ENCODE measurements at places on chromosomes 7 and 10.

- no peak for DNase-seq
These were observed 53.9 kb downstream of the SHH start for GRCh38 chr7:155758348-155758747.

DNA sequence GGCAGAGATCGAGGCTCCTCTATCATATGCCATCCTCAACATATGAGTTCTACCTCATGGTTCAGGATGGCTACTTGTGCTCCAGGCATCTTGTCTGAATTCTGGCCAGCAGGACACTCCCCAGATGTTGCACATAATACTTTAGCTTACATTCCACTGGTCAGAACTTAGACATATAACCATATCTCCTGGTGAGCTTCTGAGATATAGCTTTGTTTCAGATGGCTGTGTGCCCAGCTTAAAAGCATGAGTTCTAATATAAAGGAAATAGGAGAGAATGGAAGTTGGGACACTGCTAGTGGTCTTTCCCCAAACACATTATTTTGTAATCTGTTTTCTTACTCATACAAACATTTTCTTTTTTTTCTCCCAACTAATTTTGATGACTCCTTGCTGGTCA lies 50.8 kb upstream of the IFRD1 start:
- no peak for DNase-seq

GRCh38 chr10:104680467-104681401 lies 39.6 kb downstream of the SORCS3 start:
- DNase-seq = peak; percentile 57

DNA sequence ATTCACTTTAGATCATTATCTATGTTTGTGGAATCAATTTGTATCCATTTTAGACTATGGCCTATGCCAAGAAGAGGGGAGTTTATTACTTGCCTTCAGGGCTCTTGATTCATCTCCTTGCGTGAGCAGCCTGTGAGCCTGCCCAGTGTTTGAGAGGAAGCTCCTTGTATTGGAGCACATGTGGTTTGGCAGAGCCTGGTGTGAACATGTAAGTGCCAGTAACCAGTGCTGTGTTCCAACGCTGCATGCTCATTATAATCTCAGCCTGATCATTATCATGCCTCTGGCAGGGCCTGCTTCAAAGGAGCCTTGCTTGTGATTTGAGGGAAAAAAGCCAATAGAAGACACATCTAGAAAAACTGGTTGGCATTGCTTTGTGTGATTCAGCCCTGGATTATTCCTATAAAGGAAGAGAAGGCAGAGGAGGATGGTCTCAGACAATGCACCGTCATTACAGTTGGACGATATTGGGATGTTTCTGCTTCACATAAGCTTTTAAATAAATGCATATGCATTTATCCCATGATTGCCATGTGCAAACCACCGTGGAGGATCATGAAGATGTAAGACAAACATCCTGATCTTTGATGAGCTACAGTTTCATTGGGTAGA lies 203.4 kb upstream of the AHR start:
- DNase-seq = peak; percentile 44

GRCh38 chr10:31745612-31746376 lies 182.8 kb downstream of the ARHGAP12 start:
- no peak for DNase-seq

DNA sequence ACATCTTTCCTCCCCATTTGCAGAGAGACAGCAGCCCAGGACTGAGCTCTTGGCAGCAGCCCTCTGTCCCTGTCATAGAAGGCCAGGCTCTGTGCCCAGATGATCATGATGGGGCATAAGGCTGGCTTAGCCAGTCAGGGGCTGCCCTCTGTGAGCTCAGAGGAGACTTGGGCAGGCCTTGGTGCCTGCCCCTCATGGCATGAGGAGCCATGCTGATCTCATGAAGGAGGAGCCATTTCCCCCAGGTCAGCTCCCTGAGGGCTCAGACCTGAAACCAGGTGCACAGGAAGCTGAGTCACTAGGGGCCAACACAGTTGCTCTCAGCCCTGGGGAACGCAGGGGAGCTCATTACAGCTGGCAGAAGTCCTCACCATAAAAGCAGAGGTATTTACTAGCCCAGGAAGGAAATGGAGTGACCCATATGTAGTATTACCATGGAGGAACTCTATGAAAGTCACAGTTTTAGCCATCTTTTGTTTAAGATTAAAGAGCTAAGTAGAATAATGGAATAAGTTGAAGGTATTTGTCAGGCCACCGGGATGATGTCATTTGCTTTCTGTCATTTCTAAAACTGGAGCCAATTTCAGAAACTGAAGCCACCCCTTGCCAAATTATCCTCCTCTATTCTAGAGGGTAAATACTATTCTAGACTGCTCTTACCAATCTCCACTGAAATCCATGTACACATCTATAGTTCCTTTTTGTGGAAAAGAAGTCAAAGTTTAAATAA lies 362.4 kb upstream of the ZNF32 start:
- DNase-seq = no peak

DNA sequence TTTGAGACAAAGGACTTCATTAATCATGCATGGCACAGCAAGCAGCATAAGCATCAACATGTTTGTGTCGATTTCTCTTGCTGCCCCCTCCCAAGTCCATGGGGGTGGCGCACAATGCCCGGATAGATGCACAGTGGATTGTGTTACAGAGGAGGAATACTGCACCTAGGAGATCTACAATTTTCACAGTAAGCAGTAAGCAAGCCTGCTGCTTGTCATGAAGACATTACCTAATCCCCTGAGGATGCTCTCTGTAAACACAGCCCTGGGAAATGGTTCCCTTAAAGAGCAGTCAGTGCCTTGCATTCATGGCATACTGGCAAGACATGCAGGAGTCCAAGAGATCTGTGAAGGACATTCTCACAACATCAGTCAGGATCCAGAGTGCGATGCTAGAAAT lies 137.7 kb downstream of the ETV1 start:
- no peak for DNase-seq

- DNase-seq = peak; percentile 59
These were observed 489.2 kb upstream of the KCND2 start for GRCh38 chr7:119783799-119784198.

GRCh38 chr7:100119970-100120732 lies 717 bp downstream of the CNPY4 start:
- no peak for DNase-seq

DNA sequence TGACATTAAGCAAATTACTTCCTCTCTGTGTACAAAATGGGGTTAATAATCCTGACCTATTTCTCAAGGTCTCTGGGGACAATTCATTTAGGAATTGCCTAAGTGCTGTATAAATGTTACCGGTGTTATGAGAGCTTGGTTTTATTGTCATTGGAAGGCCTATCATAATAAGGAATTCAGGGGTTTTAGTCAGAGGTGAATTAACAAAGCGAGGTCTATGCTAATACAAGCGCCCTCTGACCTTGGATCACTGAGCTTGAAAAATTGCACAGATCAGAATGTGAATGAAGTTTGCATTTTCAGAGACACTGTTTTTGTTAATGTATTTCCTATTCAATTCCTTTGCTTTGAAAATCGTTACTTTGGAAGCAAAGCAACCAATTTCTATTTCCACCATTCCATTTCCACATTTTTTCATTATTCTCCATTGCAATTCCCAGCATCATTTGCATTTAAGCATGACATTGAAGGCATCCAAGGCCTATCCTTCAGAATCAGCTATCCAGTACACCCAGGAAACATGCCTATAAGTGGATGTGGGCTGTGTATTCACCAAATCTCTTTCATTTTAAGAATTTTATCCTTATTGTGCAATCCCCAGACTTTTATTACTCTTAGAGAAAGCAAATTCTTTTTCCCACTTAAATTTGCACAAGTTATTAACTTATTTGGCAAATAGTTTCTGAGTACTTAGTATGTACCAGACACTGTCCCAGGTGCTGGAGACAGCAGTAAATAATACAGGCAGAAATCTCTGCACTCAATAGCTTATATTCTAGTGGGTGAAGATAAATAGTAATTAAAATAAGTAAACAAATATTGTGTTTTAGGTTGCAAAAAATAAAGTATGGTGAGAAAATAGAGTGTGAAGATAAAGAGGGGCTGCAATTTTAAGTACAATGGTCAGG lies 133.1 kb downstream of the NRCAM start:
- no peak for DNase-seq

DNA sequence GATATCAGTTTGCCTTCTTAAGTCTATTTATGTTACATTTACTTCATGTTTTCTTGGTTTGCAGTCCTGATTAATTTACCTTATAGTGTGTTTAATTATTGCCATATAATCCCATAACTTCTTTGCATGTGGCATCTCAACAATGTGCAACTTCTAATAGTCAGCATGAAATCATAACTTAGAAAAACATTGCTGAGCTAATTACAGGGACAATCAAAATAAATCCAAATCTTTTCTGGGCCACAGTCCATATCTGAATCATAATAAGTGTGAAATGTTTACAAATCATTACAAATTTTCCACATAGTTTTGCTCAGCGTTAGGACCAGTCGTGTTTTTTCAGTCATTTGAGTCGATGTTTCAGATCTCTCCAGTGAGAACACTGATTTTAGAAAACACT lies 29.1 kb upstream of the CABCOCO1 start:
- no peak for DNase-seq

- no peak for DNase-seq
These were observed 4.5 kb downstream of the ARID5B start for GRCh38 chr10:61905837-61906561.

DNA sequence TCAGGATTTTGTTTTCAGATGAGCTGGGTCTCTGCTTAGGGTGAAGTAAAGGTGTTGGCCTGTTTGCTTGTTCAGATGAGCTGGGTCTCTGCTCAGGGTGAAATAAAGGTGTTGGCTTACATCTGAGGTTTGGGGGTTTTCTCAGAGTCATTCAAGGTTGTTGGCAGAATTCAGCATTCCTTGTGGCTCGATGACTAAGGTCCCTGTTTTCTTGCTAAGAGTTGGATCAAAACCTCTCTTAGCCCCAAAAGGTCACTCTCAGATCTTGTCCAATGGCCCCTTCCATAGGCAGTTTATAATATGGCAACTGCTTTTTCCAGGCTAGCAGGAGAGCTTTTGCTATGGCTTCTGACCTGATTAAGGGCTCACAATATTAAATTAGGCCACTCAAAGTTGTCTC lies 106.6 kb downstream of the ADAM22 start:
- DNase-seq = no peak

GRCh38 chr7:34373940-34374339 lies 284.1 kb upstream of the NPSR1 start:
- no peak for DNase-seq

GRCh38 chr10:72503241-72503640 lies 122.6 kb downstream of the MICU1 start:
- DNase-seq = no peak

GRCh38 chr7:79180533-79180932 lies 272.9 kb downstream of the MAGI2 start:
- no peak for DNase-seq

- no peak for DNase-seq
These were observed 90.5 kb downstream of the EZH2 start for GRCh38 chr7:148793590-148793989.

Data from DMS153 (cell line).